ENCODE measurements at places on chromosomes 2 and 18.

DNA sequence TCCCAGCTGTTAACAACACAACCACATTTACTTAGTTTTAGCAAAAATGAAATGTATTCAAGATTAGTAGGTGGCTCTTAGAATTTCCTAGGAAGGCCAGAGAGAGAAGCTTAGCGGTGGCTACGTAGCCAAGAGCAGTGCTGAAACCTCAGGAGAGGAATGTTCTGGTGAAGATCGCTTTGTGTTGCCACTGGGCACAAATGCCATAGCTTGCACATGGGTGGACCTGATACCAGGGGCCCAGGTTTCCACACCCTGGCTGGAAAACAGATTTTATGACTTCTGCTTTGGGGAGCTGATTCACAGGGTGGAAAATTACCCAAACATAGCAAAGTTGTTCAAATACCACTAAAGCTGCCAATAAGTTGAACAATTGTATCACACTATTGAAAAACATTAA, 43.4 kb downstream of the THUMPD2 start:
- no peak for DNase-seq

DNA sequence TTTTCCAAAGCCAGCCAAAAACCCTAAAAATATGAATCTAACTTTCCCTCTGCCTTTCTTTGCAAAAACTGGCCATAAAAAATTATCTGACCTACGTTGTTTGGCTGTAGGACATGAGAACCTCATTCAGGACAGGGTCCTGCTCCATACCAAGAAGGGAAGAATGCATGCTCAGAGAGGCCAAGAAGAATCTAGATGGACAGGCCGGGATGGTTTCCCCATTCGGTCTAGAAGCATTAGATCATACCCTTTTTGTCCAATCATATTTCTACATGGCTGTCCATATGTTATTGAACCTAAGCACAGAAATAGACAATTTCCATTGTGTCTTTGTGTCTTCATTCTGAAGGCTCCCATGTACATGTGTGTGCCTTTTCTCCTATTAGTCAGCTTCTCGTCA, 2120.4 kb upstream of the PIK3C3 start:
- DNase-seq = no peak

DNA sequence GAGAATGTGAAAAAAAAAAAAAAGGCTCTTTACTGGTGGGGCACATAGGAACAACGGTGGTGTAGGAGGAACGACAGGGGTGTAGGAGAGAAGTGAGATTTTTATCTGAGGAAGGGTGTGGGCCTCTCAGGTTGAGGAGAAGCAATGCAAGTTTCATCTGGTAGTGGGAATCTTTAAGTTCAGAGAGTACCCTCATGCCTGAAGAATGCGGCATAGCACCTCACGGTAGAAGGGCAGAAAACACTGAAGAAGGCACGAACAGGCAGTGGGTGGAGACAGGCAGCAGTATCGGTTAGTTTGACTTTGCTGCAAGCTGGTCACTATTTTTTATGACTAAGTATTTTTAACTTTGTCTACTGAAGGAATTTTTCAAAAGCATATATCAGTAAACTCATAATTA, 52.2 kb upstream of the TSPYL6 start:
- DNase-seq = no peak

DNA sequence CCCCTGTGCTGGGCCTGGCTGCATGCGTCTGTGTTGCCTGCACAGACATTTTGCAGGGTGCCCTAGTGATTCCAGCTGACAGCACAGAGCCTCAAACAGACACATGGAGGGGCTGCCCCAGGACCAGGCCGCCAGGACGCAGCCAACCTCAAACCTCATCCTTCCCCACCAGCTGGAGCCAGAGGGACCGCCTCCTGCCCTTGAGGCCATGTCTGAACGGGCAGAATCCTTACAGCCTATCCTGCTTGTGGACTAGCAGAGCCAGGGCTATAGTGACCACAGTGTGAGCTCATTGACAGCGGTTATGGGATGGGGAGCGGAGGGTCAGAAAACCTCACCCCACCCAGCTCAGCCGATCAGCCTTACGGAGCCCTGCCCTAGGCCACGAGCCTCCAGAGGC, 22.4 kb downstream of the ODC1 start:
- no peak for DNase-seq

DNA sequence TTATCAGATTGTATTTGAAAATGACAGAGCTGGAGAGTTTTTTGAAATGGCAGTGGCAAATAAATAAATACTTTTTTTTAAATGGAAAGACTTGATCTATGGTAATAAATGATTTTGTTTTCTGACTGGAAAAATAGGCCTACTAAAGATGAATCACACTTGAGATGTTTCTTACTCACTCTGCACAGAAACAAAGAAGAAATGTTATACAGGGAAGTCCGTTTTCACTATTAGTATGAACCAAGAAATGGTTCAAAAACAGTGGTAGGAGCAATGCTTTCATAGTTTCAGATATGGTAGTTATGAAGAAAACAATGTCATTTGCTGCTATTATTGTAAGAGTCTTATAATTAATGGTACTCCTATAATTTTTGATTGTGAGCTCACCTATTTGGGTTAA, 30.9 kb downstream of the CD28 start:
- no peak for DNase-seq

- DNase-seq = peak; percentile 46
Measured at GRCh38 chr2:174717273-174717672, 47.0 kb downstream of the CHRNA1 start.

- no peak for DNase-seq
Measured at GRCh38 chr2:111623380-111623779, 260.6 kb downstream of the ANAPC1 start.

GRCh38 chr2:152354909-152355308, 19.9 kb downstream of the FMNL2 start:
- DNase-seq = peak; percentile 56
